ENCODE measurements at places on chromosomes 1 and 21. TPM values are rescaled to one million over a fixed set of nuclear protein-coding genes. Genes with fewer than 3 reads are reported as not detected.

HOOK1 gene
- total RNA-seq = 73.7 TPM

INKA2 gene
- total RNA-seq = 0.89 TPM

GPR89A gene
- 31.5 TPM for total RNA-seq

IGSF9 gene
- total RNA-seq = 77.5 TPM

BRINP3 gene
- total RNA-seq = 0.09 TPM

USH2A gene
- 0.04 TPM for total RNA-seq

TRNAU1AP gene
- total RNA-seq = 23.3 TPM

RAB7B gene
- total RNA-seq = 1.5 TPM

TTC34 gene
- 3.5 TPM for total RNA-seq

CREB3L4 gene
- total RNA-seq = 31.1 TPM

PALMD gene
- 0.32 TPM for total RNA-seq

KRTAP21-2 gene
- not detected for total RNA-seq

TLR5 gene
- total RNA-seq = 3.8 TPM

CR1L gene
- not detected for total RNA-seq

TCHHL1 gene
- total RNA-seq = not detected

AXDND1 gene
- 1.4 TPM for total RNA-seq

CSMD2 gene
- total RNA-seq = 1.1 TPM

ETV3L gene
- not detected for total RNA-seq

OR10Z1 gene
- total RNA-seq = not detected

ETNK2 gene
- 19.2 TPM for total RNA-seq

SLC30A2 gene
- 9.2 TPM for total RNA-seq

E2F2 gene
- 4.8 TPM for total RNA-seq

MXRA8 gene
- total RNA-seq = 163 TPM

CRYAA gene
- total RNA-seq = not detected
